ENCODE measurements at places on chromosomes 2 and 18.

DNA sequence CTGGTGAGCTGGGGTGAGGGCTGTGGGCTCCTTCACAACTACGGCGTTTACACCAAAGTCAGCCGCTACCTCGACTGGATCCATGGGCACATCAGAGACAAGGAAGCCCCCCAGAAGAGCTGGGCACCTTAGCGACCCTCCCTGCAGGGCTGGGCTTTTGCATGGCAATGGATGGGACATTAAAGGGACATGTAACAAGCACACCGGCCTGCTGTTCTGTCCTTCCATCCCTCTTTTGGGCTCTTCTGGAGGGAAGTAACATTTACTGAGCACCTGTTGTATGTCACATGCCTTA, 10.5 kb downstream of the PROC start:
- no peak for DNase-seq

- DNase-seq, result no peak
Observed at GRCh38 chr2:41907771-41908207, 140.0 kb upstream of the PKDCC start.

DNA sequence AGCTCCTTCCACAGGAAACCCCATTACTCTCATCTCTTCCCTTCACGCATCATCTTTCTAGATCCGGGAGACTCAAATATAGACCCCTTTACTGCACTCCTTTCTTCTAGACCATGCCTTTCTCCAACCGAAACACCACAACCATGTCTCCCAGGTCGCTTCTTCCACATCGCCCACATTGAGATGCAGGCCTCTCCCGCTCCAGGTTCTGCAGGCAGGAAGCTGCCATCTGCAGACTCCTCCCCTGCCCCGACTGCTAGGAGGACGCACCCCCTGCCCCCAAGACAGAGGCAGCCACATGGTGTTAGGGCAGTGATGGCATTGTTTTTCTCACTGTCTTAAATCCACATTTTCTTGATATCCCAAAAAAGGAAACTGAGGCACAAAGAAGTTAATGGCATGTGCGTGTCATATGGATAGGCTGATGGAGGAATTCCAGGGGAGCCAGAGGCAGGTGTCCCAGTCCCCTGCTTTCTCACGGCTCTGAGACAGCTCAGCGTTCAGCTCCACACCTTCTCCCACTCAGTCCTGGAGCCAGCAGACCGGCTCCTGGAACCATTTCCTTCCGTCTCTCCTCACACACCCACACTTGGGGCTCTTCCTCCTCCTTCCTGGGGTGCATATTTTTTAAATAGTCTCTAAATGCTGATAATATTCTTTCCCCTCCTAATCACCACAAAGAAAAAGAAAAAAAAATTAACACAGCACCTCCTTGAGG, 438.4 kb downstream of the EIPR1 start:
- DNase-seq, result no peak

- no peak for DNase-seq
Observed at GRCh38 chr2:113930448-113930847, 40.6 kb downstream of the ACTR3 start.

- no peak for DNase-seq
Observed at GRCh38 chr2:156652691-156653090, 216.5 kb downstream of the GPD2 start.

DNA sequence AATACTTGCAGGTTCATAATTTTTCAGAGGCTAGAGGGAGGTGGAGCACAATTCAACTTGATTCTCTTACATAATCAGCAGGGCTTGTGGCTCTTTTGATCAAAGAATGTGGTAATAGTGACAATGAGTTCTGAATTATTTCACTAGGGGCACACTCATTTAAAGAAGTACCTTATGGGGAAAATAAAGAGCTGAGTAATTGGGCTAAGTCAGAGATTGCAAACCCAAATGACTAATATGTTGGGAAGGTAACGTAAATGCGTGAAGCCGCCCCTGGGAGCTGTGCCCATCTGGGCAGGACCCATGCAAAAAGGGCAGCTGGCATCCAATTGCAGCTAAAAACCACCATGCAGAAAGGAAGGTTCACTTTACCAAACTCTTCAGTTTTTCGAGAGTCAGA, 35.3 kb downstream of the NCKAP5 start:
- no peak for DNase-seq

GRCh38 chr2:58063641-58064040, 17.0 kb downstream of the VRK2 start:
- no peak for DNase-seq

- peak; percentile 6 for DNase-seq
Observed at GRCh38 chr2:209208211-209208610, 215.6 kb upstream of the MAP2 start.

DNA sequence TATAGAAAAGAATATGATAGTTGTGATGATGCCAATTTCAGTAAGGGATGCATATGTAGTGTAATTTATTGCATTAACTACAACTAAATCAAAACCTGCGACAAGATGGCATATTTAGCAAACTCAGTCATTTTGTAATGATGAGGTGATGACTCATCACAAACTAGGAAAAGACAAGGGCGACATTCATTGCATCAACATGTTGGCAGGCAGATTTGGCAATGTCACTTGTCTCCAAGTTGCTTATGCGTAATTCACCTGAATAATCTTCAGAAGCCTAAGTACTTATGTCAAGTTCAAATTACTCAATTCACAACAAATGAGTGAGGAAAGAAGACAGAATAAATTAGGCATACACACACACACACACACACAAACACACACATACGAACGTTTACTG, 273.2 kb upstream of the RGPD4 start:
- no peak for DNase-seq

DNA sequence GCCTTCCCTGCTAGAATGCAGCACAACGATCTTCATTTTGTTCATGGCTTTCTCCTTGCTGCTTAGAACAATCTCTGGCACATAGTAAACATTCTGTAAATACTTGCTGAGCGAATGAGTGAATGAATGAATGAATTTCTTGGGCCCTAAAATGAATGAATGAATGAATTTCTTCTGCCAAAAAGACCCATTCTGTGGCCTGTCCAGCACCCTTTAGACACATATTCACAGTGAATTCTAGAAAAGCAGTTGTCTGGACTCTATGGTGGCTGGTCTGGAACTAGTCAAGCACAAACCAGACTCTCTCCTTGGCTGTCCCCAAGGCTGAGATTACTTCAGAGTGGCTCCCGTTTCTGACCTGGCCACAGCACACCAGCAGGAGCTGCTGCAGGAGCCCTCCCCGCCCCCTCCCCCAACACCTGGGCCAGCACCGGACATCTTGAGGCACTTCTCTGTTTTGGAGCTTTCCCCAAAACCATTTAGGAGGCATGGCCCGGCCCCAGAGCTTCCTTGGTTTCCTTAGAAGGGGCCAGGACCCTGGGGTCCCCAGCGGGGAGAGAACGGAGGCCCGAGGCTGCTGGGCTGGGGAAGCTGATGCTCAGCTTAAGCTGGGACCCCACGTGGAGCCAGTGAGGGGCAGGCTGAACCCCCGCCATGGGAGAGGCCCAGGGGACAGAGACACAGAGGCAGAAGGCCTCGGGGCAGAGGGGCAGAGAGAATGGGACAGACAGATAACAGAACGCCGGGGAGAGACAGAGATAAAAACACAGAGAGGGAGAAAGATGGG, 159.0 kb downstream of the ZFP36L2 start:
- no peak for DNase-seq

DNA sequence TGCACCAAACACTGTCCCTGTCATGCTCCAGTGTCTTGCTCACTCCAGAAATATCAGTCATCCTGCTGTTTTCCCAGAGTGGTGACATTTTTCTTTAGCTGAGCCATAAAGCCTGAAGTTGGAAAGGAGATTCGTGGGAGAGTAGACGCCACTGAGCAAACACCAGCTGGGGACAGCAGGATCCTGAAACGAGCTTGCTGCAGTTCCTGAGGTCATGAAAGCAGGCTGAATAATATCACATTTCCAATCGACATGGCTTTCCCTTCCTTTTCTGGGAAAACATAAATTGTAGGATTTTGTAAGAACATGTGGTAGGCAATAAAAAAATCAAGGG, 276.4 kb downstream of the CDCA7 start:
- DNase-seq, result no peak

GRCh38 chr18:12819322-12819721, 64.7 kb downstream of the PTPN2 start:
- DNase-seq, result no peak

DNA sequence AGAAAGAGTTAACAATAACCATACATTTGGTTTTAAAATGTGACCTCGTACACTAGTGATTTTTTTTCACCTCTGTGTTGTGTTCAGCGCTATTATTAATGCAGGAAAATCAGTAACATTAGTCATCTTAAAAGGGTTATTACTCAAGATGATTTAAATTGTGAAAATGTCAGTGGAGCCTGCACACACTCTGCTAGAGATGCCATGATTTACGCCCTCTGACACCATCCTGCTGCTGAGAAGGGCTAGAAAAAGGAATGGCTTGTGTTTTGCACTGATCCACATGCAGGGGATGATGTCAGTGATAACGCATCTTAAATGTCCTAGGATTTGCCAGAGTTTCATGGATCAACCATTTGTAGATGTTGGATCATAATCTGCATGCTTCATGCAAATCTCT, 121.3 kb upstream of the BOD1L2 start:
- DNase-seq, result no peak

- no peak for DNase-seq
Observed at GRCh38 chr18:74243127-74243526, 48.6 kb downstream of the CYB5A start.

- DNase-seq, result no peak
Observed at GRCh38 chr18:46061387-46061786, 10.7 kb downstream of the PSTPIP2 start.

DNA sequence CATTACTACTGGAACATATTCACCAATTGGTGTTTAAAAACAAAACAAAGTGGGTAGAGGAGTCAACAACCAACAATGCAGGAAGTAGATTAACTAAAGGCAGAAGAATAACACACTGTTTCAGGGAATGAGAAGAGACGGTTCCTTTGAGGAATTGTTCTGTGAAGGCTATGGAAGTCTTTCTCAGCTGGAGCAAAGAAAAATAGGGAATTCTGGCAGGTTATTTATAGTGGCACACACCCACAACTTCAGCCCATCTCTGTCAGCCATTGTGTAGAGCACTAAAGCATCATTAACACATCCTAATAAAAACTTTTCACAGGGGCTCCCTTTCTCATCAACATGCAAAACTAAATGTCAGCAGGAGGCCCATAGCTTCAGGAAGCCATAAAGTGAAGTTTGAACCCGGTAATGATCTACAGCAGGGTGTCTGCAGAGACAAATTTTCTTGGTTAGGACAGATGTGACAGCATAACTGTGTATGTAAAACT, 113.6 kb downstream of the CDH2 start:
- no peak for DNase-seq

DNA sequence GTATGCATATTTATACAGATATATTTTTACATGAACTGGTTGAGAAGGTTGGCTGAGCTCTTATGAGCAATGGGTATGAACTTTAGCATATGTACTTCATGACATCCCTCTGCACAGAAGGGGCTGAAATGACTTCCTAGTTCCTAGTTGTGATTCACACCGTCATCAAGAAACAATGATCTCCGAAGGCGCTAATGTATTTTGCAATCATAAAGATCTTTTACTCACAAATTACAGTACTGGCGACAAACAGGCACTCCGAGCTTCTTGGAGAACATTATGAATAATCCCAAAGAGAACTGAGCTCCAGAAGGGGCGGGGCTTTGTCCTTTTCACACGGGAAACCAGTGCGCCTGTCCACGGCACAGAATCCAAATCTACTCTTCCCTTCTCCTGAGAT, 18.1 kb downstream of the BCL2 start:
- DNase-seq, result peak; percentile 33

DNA sequence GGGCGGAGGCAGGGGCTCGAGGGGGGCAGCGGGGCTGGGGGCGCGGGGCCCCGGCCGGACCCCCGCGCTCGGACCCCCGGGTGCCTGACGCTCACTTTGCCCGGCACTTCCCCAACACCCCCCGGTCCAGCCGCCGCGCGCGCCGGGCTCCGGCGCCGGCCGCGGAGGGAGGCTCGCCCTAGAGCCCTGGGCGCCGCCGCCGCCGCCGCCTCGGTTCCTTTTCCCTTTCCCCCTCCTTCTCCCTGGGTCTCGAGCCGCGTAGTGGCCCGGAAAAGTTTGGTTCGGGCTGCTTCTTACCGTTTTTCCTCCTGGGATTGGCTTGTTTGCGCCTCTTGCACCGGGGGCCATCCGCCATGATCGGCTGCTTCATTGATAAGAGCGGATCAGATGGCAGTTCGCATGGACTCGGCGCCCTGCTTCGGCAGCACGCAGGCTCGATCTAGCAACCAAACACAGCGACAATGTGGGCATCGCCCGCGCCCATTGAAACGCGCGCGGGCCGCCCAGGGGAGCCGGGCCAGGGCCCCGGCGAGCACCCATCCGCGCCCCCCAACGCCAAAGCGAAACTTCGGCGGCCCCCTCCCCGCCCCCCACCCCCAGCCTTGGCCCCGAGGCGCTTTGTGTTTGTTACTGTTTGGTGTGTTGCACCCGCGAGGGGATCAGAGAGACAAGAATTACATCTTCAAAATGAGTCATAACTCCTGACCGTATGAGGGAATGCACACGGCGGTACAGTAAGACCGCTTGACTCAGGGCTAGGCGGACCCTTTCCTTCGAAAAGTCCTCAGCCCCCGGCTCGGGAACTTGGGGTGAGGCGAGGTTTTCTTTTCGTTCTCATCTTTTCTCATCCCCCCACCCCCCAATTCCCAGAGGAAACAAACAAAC, 2.7 kb downstream of the ZEB2 start:
- DNase-seq, result peak; percentile 66

GRCh38 chr2:130726614-130727180, 2.2 kb upstream of the GPR148 start:
- DNase-seq, result no peak

- DNase-seq, result no peak
Observed at GRCh38 chr2:193556766-193557470, 1362.2 kb upstream of the TMEFF2 start.

- DNase-seq, result no peak
Observed at GRCh38 chr2:175805442-175806124, 196.5 kb downstream of the LNPK start.

DNA sequence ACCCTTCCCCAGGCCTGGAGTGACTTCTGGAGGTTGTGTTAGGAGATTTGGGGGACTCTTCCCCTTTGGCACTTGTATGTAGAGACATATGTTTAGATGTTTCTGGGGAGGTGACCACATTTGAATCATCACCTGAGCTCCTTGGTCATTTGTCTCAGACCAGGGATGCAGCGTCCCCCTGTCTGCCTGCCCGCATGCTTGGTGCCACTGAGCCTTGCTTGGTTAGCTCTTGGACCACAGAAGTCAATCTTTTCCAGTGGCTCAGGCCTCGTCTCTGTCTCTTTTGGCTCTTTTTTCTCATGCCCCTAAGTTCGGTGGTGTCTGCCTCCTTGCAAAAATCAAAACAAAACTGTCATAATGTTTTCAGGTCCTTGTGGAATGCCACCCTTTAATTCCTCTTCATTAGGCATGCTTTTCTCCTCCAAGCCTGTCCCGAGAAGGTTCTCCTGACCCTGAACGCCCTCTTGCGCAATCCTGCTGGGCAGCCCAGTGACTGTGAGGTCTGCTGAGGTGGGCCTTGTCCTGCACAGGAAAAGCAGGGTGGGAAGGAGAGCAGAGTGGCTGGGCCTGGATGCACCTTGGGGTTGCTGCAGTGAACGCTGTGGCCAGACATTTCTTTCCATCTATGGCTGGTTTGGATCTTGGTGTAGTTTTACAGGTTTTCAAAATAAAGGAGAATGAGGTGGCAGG, 24.9 kb downstream of the GLI2 start:
- no peak for DNase-seq
